ENCODE measurements at places on chromosomes 3 and 15.
A peak's percentile ranks its signal among the peaks of the same experiment; 100 is the strongest.

- DNase-seq = no peak
Observed at GRCh38 chr3:122502941-122503340, 11.8 kb downstream of the KPNA1 start.

- no peak for DNase-seq
Observed at GRCh38 chr3:166209701-166210100, 372.5 kb upstream of the BCHE start.

DNA sequence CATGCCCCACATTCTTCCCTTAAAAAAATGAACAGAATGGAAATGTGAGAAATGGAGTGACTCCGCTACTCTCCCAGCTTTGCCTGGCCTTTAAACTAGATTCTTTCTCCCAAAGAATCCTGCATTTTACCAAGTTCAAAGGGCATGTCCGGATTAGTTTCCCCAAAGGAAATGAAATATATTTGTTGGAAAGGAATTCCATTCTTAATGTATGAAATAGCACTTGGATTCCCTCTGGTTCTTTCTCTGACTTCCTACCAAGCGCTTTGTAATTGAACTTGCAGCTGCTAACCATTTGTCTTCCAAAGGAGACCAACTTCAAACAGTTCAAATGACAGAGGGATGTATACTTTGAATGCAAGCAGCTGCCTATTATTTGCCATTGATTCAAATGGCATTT, 18.9 kb downstream of the MAP2K1 start:
- DNase-seq = no peak

DNA sequence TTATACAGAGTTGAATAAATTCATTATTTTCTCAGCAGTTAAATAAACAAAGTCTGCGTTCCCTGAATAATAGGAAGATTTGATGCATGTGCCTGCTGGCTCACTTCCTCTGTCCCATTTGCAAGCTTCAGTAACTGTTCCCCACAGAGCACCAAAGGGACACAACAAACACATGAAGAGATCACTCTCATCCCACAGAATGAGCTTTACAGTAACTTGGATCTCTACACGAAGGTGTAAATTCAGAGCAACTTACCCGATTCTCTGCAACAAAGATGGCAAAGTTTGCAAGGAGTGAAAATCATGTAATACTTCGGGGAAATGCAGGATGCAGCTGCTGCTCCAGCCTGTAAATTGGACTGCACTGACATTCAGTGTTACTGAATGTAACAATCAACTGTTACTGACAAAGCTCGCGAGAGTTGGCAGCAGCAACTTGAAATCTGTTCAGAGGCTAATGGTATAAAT, at the start of gene BCHE:
BCHE (minus strand) TSS at position 366 of the 468 bp plus-strand sequence. CDS start 6,390 bp downstream, outside the sequence.
- no peak for DNase-seq

DNA sequence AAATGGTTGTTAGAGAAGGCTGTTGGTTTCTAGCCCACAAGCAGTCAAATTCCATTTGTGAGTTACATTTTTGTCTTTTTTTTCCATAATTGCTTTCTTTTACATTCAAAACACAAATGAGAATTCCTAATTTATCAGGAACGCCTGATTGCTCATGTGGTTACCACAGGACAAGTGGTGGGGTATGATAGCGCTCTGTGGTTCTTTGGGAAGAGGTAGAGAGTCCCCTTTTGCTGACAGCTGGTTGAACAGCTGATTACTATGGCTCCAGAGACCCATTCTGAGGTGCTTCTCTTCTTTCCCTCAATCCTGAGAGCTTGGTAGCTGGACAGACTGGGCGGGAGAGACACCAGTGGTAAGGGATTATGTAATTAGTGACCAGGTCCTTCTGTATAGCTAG, 24.4 kb downstream of the CNOT10 start:
- no peak for DNase-seq

- no peak for DNase-seq
Observed at GRCh38 chr15:44414001-44414400, 13.4 kb upstream of the CTDSPL2 start.

GRCh38 chr3:17065315-17065714, 180.6 kb downstream of the PLCL2 start:
- DNase-seq = no peak

DNA sequence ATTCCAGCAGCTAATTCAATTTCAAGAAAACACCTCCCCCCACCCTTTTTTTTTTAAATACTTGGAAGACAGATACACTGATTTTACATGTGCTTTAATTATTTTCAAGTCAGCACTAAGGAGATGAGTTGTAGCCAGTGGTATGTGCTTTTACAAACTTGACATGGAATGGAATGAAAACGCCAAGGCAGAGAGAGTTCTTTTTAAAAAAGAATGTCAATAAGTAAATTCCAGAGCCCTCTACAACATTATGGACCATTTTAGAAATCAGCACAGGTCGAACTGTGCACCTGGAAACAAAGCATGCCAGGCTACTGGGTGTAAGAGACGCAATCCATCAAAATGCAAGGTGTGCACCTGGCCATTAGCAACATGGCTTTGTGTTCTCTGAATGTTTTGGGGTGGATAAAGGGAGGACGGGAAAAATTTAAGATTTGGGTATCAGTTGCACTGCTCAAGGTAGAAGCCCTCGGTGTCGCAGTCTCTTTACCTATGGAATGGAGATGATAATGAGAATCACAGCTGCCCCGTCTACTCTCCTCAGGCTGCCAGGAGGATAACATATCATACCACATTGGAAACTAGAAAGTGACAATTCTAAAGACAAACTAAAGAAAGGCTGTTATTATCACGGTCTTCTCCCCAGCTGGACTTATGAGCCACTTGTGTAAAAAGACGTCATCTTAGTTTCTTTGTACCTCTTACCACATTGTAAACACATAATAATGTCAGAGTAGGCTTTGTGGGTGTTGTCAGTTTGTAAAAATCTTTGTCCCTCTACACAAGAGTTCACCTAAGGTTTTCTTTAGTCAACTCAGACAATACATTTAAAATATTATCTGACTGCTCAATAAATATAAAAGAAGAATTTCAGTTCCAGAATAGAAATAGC, 107.4 kb upstream of the PRICKLE2 start:
- no peak for DNase-seq

- no peak for DNase-seq
Observed at GRCh38 chr3:66819993-66820501, 178.1 kb upstream of the KBTBD8 start.

DNA sequence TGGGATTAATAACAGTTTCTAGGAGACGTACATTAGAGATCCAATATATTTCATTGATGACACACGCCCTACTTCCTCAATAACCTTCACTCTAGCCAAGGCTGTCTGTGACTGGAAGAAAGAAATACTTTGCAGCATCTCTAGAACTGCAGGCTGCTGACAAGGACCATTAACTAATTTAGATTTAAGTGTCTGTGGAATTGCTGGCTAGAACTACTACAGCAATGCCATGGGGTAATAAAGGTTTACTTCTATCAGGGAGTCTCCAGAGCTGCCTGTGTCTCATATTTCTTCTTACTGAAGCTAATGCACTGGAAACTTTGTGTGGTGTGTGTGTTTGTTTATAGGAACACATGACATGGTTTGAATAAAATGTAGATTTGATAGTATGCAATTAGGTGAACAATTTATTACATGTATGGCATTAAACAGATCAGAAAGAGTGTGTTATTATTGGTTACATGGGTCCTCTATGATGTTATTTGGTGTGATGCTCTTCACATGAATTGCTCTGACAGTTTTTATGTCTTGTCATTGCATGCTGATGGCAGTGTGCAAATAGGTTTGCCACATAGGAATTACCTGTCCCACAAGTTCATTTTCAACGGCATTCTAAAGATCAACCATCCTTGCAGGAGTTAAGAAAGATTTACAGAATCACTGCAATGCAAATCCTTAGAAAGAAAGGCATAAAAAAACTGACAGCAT, 916.2 kb upstream of the CADM2 start:
- DNase-seq = no peak

- DNase-seq = no peak
Observed at GRCh38 chr3:112379020-112379690, 46.2 kb downstream of the CD200 start.

GRCh38 chr3:32873531-32874130, 55.8 kb downstream of the TRIM71 start:
- no peak for DNase-seq

DNA sequence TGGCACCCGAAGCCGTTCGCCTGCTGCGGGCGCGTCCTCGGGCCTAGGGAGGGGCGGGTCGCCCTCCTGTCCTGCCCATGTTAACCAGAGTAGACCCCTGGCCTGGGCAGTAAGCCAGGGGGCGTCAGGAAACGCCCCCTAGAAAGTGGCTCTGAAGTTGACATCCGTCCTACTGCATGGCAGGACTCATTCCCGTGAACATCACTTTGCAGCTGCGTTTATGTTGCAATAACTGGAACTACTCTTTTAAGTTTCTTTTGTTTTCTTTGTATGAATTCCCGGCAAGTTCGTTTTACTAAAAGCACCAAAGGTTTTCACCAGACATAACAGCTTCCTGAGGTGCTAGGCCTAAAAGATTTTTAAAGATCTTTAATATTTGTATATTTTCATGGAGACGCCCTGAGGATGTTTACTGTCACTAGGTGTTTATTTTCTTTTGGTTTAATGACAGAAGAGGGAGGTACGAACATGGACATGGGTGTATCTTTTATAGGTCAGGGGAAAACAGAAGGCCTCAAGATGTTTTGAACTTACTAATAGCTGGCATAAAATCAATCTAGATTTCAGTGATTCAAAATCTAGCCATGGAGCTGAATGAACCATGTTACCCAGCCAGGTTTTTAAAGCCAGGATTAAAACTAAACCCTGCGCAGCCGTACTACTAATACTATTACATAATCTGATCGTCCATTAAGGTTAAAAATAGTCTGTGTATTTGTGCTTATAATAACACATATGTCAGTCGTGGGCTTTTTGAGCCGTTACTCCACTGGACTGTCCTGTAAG, 1.0 kb downstream of the C15orf61 start:
- DNase-seq = no peak

GRCh38 chr3:58198804-58199203, 12.0 kb downstream of the DNASE1L3 start:
- no peak for DNase-seq

DNA sequence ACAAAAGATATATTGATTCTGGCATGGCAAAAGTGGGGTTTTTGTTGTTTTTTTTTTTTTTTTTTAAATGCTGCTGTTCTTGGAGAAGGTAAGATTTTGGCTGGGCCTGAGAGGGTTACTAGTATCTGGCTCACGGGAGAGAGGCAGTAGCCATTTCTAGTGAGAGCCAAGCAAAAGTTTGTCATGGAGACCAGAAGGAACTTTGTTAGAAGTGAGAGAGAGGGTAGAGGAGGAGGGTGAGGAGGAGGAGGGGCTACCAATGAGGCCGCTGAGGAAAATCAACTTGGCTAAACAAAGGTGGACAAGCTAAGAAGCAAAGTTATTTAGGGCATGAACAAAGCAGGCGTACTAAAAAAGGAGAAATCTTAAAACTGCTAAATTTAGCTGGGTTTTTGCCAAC, 48.9 kb upstream of the STRIT1 start:
- DNase-seq = no peak

DNA sequence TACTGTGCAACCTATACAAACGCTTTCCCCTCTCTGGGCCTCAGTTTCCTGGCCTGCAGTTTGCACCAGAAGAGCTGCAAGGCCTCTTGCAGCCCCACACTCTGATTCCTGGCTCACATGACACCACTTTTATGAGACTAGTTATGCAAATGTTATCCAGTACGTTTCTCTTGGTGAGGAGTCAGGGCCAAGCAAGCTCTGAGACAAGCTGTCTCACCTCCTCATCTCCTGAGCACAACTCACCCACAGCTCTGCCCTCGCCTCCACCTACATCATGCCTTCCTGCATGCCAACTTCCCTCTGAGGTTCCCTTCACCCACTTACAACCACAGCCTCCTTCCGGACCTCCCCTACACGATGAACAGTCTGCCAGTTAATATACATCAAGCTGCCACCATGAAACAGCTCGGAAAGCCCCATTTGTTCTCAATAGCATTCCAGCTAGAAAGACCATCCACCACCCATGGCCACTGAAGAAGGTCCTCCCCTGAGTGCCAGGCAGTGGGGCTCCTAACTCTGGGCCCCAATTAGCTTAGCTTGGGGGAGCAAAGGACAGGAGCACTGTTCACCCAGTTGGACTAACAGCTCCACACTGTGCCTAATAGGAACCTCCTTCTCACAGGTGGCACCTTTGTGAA, 25.0 kb downstream of the CRYGS start:
- DNase-seq = peak; percentile 55

DNA sequence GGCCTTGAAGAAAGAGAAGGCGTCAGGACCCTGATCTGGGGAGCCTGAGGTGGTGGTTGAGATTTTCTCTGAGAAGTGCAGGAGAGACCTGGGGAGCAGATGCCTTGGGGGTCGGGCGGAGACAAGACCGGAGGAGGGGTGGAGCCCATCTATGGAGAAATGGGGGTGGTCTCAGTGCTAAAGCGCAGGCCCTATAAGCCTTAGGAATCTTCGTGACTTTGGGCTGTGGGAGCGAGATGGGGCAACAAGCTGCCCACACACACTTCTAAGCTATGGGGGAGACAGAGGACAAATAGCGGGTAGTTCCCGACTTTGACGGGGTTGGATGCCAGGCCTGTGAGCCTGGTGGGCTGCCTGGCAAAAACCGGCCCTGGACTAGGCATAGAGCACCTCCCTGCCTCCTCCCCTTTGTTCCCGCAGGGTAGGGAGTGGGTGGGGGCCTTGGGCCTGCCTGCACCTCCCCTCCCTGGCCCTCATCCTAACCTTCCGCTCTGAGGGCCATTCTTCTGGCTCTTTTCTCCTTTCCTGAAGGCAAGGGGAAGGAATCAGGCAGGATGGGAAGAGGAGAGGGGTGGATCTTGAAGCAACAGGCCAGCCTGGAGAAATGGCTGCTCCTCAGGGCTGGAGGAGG, 880 bp downstream of the NISCH start:
- no peak for DNase-seq

DNA sequence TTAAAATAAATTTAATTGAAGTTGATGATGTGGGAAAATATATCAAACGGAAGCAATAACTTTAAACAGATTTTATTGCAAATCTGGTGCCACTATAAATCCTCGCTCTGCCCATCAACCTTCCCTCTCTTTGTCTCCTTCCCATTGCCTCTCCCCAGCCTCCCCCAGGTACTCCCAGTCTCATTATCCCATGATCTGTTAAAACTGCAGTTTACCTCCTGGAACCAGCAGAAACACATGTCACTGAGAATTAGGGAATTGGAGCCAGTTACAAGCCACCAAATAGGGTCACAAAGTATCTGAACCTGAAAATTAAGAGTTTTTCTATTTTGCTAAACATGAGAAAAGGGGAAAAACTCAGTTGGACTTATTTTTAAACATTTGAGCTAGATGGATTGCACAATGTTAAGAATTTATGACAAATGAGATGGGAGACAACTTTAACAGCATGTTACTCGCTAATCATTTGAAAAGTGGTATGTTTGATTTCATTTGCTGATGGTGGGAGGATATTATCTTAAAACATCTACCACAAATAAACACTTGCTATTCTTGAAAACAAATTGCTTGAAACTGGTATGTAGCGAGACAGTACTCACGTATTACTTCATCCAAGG, 2.4 kb downstream of the PLCH1 start:
- no peak for DNase-seq

GRCh38 chr3:194177141-194177540, 41.2 kb downstream of the HES1 start:
- no peak for DNase-seq

DNA sequence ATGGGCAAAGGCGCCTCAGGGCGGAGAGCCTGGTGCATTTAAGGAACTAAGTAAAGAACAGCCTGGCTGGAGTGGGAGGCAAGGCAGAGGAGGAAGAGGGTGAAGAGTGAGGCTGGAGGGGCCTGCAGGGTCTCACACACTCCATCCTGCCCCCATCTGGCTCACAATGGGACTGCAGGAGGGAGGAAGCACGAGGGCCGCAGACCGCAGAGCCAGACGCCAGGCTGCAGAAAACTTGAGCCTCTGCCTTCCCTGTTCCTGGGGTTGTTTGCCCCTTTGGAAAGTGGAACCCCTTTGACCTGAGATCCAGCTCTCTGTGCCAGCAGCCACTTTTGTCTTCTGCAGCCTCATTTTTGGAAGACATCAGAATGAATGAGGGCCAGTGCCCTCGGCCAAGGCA, 138.0 kb downstream of the SRGAP3 start:
- no peak for DNase-seq

Measured in activated T-cell treated with anti-CD3 and anti-CD28 coated beads for 4 hours (primary cell).